ENCODE measurements at places on chromosomes 7 and 10. TPM values are rescaled to one million over a fixed set of nuclear protein-coding genes. Genes with fewer than 3 reads are reported as not detected.

GRCh38 chr7:50022991-50023390, 70.1 kb downstream of the ZPBP start:
- no peaks in the 10 kb centered on the region for H3K36me3 ChIP-seq
- H3K4me1 ChIP-seq, result no peaks in the 10 kb centered on the region
- H3K4me3 ChIP-seq, result no peak overlapping the region
- H3K27ac ChIP-seq, result no peak overlapping the region
- DNase-seq, result no peak

DNA sequence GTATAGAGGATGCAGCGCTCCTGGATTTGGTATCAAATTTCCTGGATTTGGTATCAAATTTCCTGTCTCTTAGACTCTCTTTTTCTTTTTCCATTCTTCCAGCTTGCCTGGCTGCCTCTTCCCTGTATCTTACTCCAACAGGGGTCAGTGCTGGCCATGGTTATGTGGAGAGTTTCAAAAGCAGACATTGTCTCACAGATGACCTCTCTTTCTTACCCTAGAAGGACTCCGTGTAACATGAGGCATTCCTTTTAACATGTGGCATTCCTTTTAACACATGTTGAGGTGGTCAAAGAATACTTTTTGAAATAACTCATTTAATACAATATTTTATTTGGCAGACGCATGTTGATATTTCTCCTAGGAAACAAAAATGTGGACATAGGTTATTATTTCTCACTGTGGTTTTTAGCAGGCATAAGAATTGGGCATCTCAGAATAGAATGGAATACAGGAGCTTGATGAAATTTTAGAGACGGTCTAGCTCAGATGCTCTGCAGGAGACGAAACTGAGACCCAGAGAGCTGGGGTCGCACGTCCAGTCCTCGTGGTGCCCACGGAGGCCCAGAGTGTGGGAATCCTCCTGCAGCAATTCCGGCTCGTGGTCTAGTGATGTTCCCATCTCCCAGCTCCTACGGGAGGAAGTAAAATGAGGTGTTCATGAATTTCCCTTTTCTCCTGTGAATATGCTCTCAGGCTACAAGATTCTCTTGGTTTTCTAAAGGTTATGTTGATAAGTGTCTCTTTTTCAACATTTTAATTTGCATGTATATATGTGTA, 59.6 kb upstream of the PITRM1 start:
- H3K4me3 ChIP-seq, result no peak overlapping the region
- H3K36me3 ChIP-seq, result no peaks in the 10 kb centered on the region
- no peak overlapping the region for H3K27ac ChIP-seq
- no peak for DNase-seq
- peaks cover 5% of the 10 kb centered on the region for H3K27me3 ChIP-seq

- H3K27ac ChIP-seq, result no peak overlapping the region
- DNase-seq, result peak; percentile 27
- H3K27me3 ChIP-seq, result peaks cover 98% of the 10 kb centered on the region
- H3K4me3 ChIP-seq, result peak overlapping the region; percentile 7
- peaks cover 6% of the 10 kb centered on the region for H3K4me1 ChIP-seq
- H3K36me3 ChIP-seq, result no peaks in the 10 kb centered on the region
Observed at GRCh38 chr7:155533120-155533826, 13.1 kb downstream of the CNPY1 start.

DNA sequence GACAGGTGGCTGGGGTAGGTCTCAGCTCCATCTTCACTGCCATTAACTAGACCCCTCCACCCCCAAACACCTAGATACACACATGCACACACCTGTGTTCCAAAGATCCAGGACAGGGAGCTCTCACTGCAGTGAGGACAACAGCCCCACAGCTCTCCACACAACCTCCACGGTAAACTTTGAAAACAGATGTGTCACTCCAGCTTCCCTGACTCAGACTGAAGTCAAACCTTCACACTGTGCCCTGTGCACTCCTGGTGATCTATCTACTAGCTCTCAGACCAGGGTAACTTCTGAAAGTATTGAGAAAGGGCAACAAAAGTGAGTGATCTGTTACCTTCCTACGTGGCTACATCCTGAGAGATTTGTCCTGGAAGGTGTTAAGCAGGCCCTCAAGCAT, 519.8 kb downstream of the XPNPEP1 start:
- no peaks in the 10 kb centered on the region for H3K27me3 ChIP-seq
- no peaks in the 10 kb centered on the region for H3K4me1 ChIP-seq
- no peak for DNase-seq

The PTPRZ1 gene
- 0.33 TPM for total RNA-seq

GRCh38 chr7:82600531-82600930, 157.0 kb upstream of the CACNA2D1 start:
- H3K27ac ChIP-seq, result no peak overlapping the region
- no peak overlapping the region for H3K4me3 ChIP-seq
- DNase-seq, result no peak
- H3K36me3 ChIP-seq, result no peaks in the 10 kb centered on the region

The TAS2R38 gene
- not detected for total RNA-seq

DNA sequence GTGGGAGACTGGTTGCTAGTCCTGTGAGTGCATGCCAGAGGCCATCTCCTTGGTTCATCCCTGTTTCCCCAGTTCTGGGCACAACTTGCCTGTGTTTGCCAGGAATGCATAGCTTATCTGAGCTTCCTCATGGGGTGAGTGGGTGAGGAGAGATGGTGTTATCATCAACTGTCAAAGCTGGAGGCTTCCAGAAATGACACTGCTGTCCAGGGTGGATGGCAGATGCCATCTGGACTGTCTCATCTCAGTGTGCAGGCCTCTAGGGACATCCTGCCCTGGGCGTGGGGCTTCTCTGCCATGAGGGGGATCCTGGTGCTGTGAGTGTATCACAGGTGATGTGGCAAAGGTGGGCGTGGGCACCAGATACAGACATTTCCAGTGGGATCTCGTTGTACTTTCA, 328.6 kb downstream of the DPP6 start:
- no peaks in the 10 kb centered on the region for H3K4me1 ChIP-seq
- no peaks in the 10 kb centered on the region for H3K27me3 ChIP-seq
- H3K27ac ChIP-seq, result no peak overlapping the region
- no peak for DNase-seq

GRCh38 chr10:29540016-29540415, 94.8 kb downstream of the SVIL start:
- no peaks in the 10 kb centered on the region for H3K27me3 ChIP-seq
- H3K4me1 ChIP-seq, result peaks cover 44% of the 10 kb centered on the region
- peaks cover 21% of the 10 kb centered on the region for H3K36me3 ChIP-seq
- peak overlapping the region; percentile 25 for H3K27ac ChIP-seq
- no peak overlapping the region for H3K4me3 ChIP-seq

GRCh38 chr7:2571409-2571808, 12.6 kb downstream of the IQCE start:
- H3K4me3 ChIP-seq, result no peak overlapping the region
- peaks cover 19% of the 10 kb centered on the region for H3K4me1 ChIP-seq
- no peak for DNase-seq
- H3K27ac ChIP-seq, result no peak overlapping the region
- peaks cover 8% of the 10 kb centered on the region for H3K36me3 ChIP-seq
- no peaks in the 10 kb centered on the region for H3K27me3 ChIP-seq

GRCh38 chr7:50262446-50262845, 42.1 kb upstream of the IKZF1 start:
- no peaks in the 10 kb centered on the region for H3K4me1 ChIP-seq
- no peaks in the 10 kb centered on the region for H3K27me3 ChIP-seq
- no peak overlapping the region for H3K27ac ChIP-seq
- no peak overlapping the region for H3K4me3 ChIP-seq
- DNase-seq, result no peak

- no peak overlapping the region for H3K27ac ChIP-seq
- H3K4me3 ChIP-seq, result no peak overlapping the region
- no peak for DNase-seq
- H3K27me3 ChIP-seq, result no peaks in the 10 kb centered on the region
- H3K4me1 ChIP-seq, result peaks cover 11% of the 10 kb centered on the region
Observed at GRCh38 chr7:25260862-25261494, 32.7 kb upstream of the NPVF start.

DNA sequence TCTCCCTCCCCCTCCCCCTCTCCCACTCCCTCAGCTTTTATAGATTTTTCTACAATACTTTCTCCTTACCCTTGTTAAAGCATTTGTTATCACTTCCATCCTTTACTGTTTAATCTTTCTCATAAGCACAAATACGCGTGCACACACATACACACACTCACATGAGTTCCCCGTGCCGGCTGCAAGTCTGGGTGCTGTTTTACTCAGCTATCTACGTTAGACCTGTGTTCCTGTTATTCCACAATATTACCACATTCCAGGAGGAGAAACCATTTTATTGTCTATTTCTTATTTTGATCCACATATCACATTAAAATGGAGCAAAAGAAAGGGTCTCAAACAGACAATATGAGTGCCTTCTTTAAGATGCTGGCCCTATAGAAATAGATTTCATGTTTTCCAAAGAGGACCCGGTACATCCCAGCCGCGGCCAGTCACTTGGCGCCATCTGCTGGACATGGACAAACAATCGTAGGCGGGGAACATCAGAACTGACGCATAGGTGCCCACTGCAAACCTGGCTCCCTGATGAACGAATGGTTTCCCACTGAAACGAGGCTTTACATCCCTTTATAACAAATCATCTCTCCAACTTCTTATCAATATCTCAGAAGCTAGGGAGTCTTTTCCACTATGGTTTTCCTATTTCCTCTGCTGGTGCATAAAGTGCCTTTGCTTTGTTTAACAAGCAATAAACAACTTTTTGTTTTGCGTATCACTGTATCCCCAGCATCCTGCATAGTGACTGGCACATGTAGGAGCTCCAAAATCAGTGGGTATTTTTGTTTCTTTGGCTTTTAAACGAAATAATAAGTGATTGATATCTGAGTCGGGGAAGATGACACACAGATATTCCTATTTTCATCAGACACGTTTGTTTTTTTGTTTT, 25.2 kb upstream of the OPTN start:
- no peak overlapping the region for H3K4me3 ChIP-seq
- H3K36me3 ChIP-seq, result no peaks in the 10 kb centered on the region
- no peaks in the 10 kb centered on the region for H3K27me3 ChIP-seq
- no peak overlapping the region for H3K27ac ChIP-seq

DNA sequence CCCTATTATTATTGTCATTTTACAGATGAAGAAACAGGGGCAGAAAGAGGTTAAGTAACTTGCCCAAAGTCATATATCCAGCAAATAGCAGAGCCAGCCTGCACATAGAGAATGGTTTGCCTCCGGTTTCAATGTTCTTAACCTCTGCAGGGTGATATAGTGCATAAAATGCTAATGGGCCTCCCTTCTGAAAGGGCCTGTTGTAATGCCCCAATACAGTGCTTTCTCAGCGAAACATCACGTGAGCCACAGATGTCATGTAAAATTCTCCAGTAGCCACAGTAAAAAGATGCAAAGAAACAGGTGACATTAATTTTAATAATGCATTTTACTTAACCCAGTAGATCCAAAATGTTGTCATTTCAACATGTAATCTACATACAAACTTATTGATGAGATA, 38.1 kb downstream of the LRGUK start:
- H3K4me1 ChIP-seq, result no peaks in the 10 kb centered on the region
- H3K27ac ChIP-seq, result no peak overlapping the region
- DNase-seq, result no peak
- H3K36me3 ChIP-seq, result no peaks in the 10 kb centered on the region
- no peaks in the 10 kb centered on the region for H3K27me3 ChIP-seq

- H3K27me3 ChIP-seq, result no peaks in the 10 kb centered on the region
- no peak for DNase-seq
- H3K36me3 ChIP-seq, result no peaks in the 10 kb centered on the region
- H3K4me3 ChIP-seq, result no peak overlapping the region
- H3K4me1 ChIP-seq, result no peaks in the 10 kb centered on the region
- H3K27ac ChIP-seq, result no peak overlapping the region
Observed at GRCh38 chr7:155280446-155281397, 17.0 kb upstream of the INSIG1 start.

DNA sequence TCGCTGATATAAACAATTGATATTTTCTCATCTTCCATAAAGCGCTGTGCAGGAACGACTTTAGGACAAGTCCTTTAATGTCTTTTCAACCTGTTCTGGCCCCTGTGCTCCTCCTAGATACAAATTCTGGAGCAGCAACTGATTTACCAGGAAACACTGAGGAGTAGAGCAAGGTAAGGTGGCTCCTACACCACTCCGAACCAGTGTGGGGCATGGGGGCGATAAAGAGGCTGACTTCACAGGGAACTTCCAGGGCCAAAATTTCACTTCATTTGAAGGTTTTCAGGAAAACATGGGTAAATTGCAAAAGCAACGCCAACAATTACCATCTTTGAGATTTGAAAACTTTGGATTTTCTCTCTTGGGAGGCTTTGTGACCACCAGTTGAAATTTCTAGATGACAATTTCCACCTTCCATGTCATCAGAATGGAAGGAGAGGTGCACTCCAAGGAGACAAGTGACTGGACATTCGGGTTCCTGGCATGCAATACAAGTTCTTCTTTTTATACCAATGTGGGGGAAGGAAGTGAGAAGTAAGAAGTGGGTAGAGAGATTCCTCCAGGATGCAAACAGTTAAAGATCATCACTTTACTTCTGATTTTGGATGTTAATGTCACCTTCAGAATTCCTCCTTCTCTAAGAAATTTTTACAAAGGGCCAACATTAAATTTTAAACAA, 118.5 kb downstream of the FAM107B start:
- H3K4me1 ChIP-seq, result peaks cover 26% of the 10 kb centered on the region
- DNase-seq, result no peak
- H3K4me3 ChIP-seq, result no peak overlapping the region
- no peaks in the 10 kb centered on the region for H3K36me3 ChIP-seq
- H3K27me3 ChIP-seq, result no peaks in the 10 kb centered on the region
- H3K27ac ChIP-seq, result no peak overlapping the region

DNA sequence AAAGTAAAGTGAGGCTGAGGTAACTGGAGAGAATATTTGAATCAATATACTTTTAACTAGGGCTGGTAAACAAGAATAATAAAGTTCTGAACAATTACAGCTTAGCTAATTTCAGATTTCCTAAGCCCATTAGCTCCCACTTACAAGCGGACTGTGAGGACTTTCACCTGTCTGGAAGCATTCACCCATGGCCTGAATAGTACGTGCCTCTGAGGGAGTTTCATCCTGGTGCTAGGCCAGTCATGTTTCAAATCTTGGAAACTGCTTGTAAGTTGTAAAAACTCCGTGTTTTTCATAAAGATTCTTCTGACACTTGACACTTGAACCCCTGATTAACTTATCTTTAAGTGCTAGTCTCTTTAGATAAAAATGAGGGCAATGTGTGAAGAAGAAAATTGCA, 975.2 kb upstream of the GHITM start:
- no peaks in the 10 kb centered on the region for H3K36me3 ChIP-seq

- DNase-seq, result no peak
- no peaks in the 10 kb centered on the region for H3K27me3 ChIP-seq
- peaks cover 7% of the 10 kb centered on the region for H3K4me1 ChIP-seq
- H3K4me3 ChIP-seq, result no peak overlapping the region
- no peaks in the 10 kb centered on the region for H3K36me3 ChIP-seq
- no peak overlapping the region for H3K27ac ChIP-seq
Observed at GRCh38 chr10:5364374-5364773, 392 bp upstream of the UCN3 start.

The CCDC136 gene
- 12.6 TPM for total RNA-seq

The COL1A2 gene
- 116 TPM for total RNA-seq

GRCh38 chr7:155762655-155763054, 49.6 kb downstream of the SHH start:
- no peak overlapping the region for H3K27ac ChIP-seq
- no peaks in the 10 kb centered on the region for H3K27me3 ChIP-seq
- no peak overlapping the region for H3K4me3 ChIP-seq
- DNase-seq, result no peak
- H3K36me3 ChIP-seq, result peaks cover 20% of the 10 kb centered on the region
